Esophagus muscularis mucosa (tissue), 4 donors: ENCODE measurements at places on chromosomes 2 and 18. TPM values are rescaled to one million over a fixed set of nuclear protein-coding genes. Genes with fewer than 3 reads are reported as not detected.
A peak's percentile ranks its signal among the peaks of the same experiment; 100 is the strongest.

DNA sequence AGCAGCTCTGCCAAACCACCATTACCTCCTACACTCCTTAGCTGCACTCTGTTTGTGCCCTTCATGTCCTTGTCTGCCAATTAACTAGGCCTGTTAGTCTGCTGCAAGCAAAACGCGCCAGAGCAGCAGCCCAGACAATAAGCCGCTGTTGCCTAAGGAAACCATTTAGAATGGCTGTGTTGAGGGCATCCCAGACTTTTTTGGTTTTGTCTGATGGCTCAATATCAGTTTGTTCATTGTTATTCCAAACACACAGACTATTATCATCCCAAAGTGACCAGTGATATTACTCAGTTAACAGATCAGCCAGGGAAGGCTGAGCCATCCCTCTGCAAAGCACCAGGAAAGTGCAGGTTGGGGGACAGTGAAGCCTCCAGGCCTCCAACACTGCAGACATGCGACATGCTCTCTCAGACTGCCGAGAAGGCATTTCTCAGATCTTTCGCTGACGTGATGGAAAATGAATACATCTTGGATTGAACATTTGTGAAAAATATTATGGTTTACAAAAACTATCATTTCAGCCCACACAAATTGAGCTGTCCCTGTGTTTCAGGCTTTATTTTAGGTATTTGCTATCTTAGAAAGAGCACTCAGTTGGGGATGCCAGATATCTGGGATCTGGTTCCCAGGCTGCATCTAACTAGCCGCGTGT, 182.0 kb upstream of the HNRNPA3 start:
- no peak for DNase-seq

GRCh38 chr18:76265497-76266235, 229.4 kb downstream of the ZNF516 start:
- DNase-seq: no peak

GRCh38 chr2:158761621-158762020, 33.5 kb upstream of the DAPL1 start:
- DNase-seq: no peak

Gene AFF3
- total RNA-seq: 99.5 TPM

- DNase-seq: no peak
Measured at GRCh38 chr2:108929807-108930425, 59.1 kb downstream of the EDAR start.

DNA sequence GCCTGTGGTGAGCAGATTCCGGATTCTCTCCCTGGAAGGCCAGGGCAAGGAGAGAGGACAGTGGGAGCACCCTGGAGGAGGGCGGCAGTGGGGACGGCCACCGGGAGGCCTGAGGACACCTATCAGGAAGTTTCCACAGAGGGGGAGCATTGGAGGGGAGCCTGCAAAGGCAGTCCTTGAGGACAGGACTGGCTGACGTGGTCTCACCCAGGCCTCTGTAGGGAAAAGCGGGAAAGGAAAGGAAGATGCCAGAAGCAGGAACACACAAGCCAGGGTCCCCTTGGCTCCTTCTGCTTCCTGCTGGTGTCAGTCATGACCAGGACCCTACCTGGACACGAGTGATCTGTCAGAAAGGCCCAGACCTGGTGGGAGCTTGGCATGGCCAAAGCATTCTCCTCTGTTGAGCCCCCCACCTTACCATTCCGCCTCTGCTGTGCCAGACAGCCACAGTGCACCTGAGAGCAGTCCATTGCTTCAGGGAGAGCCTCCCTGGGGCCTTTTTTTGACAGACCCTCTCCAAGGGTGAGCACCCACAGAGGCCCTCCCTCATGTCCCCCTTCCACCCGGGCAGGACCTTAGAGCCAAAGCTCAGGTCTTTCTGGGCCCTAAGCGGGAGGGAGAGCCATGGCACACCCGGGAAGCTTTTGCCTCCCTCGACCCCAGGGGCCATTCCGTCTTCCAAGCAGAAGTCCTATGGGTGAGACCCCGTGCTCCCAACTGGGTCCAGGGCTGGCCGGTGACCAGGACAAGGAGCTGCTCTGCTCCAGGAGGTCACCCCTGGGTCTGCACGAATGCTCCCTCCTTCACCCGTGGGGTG, 333.1 kb downstream of the DYSF start:
- DNase-seq: no peak

DNA sequence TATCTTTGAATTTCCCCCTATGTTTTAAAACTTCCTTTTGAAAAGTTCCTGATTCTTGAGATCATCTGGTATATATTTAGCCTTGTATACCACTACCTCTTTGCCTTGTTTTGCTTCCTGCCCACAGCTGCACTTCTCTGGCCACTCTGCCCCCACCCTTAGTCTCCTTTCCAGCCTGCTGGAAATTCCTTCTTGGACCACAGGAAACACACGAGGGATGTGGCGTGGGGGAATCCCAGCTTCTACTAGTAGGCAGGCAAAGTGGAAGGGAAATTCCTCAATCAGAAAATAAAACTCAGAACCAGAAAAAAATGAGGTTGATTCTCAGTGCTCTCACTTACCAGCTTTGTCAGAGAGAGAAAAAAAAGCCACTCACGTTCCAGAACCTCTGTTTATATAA, 13.4 kb downstream of the IL18RAP start:
- peak; percentile 53 for DNase-seq

GRCh38 chr2:107336526-107336925, 450.6 kb upstream of the ST6GAL2 start:
- DNase-seq: no peak

DNA sequence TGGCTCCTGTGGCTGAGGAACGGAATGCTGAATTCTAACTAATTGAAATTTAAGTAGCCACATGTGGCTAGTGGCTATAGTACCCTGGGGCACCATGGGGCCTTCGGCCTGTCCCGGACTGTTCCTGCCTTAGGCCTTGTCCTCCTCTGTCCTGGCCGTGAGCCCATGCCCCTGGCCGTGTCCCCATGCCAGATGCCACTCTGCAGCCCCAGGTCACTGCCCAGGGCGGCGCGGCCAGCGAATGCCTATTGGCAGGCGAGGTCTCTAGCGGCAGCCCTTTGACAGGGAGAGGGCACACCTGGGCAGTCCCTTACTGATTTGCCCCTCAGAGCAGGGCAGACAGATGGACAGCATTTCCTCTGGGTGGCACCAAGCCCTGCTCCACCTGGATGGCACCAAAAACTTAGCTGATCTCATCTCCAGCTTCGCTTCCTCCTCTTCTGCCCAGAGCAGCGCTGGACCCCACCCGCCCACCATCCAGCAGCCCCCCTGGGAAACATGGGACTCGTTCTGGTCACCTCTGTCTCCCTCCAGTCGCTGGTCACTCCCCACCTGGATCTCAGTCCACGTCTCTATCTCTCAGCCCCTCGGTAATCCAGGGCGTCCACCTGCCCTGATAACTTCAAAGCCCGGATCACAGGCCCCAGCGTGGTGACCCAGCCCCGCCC, 1.1 kb upstream of the DGKD start:
- DNase-seq: no peak

DNA sequence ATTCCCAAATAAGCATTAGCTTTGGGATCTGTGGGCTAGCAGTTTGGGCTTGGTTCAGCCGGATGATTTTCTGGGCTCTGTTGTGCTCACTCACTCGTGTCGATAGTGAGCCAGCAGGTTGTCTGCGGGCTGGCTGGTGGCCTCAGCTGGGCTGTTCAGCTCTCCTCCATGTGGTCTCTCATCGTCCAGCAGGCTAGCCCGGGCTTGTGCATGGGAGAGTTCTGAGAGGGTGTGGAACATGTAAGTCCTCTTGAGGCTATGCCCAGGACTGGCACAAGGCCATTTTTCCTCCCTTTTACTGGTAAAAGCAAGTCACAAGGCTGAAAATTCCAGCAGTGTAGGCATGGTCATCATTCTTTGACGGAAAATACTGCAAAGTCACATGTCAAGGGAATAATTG, 38.5 kb downstream of the NTSR2 start:
- no peak for DNase-seq

GRCh38 chr2:222057347-222058073, 241.3 kb downstream of the PAX3 start:
- DNase-seq: no peak

DNA sequence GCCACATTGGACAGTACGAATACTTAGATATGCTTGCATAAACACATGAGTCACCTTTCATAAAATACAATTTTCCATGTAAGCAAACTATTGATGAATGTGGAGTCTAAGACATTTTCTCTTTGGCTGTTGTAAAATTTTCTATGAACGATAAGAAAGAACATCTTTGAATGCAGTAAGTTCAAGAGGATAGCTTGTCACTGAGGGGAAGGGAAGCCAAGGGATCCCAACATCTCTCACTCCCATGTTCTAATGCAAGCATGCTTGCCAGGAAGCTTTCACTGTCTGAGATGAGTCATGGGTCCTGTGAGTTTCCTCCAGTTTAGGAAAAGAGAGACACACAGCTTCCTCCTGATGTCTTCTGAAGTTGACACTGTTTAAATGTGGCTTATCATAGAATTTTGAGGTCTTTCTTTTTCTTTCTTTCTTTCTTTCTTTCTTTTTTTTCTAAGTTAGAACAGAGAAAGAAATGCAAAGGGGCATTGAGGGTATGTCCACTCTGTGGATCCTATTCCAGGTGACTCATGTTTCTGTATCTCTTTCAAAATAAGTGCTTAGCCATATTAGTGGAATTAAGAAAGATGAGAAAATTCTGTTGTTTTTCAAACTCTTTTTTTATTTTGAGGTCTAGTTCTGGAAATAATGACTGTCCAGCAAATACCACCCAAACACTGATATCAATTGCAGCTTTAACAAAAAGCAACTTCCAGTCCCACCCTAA, 146.6 kb downstream of the RDH14 start:
- no peak for DNase-seq

- no peak for DNase-seq
Measured at GRCh38 chr2:106708209-106708608, 177.8 kb downstream of the ST6GAL2 start.

DNA sequence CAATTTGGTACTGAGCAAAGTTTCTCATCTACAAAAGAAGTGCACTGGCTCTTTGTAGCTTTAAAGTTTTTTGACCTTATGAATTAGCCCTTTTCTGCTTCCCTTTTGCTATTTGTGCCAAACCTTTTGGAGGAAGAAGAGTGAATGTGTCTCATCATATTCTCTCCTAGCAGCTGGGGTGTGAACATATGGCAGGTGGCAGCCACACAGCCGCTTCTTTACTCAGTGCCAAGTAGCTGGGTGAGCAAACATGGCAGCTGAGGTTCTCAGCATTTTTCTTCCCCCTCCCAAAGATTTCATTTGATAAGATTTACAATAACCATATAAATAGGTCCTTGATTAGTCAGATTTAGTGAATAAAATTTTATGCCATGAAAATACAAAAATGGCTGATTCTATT, 46.7 kb upstream of the STK17B start:
- DNase-seq: no peak

GRCh38 chr18:30486856-30487255, 555.7 kb downstream of the DSC3 start:
- DNase-seq: no peak

DNA sequence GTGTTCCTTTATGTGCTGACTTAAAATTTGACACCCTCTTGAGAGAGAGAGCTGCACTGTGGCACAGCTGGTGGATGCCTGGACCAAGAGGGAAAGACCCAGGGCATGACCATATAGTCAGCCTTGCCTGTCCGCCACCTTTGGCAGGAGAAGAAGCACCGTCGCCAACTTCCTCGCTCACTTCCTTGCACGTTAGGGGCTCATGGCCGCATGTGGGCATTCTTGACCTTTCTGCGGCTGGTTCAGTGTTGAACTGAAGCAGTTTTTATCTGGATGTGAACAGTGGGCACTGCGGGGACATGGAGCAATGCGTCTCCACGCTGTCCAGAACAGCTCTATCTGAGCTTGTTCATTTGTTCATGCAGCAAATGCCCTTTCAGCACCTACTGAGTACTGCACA, 66.9 kb downstream of the TRAPPC12 start:
- DNase-seq: no peak

Gene SLC30A3
- not detected for total RNA-seq

Gene SF3B1
- 91.5 TPM for total RNA-seq

GRCh38 chr2:63983986-63984605, 35.1 kb downstream of the VPS54 start:
- no peak for DNase-seq

Gene SNX17
- 151 TPM for total RNA-seq

GRCh38 chr2:175728032-175728431, 274.0 kb downstream of the LNPK start:
- no peak for DNase-seq

GRCh38 chr2:101972621-101973434, 18.9 kb upstream of the IL1R2 start:
- DNase-seq: no peak

Gene CAPN13
- not detected for total RNA-seq

DNA sequence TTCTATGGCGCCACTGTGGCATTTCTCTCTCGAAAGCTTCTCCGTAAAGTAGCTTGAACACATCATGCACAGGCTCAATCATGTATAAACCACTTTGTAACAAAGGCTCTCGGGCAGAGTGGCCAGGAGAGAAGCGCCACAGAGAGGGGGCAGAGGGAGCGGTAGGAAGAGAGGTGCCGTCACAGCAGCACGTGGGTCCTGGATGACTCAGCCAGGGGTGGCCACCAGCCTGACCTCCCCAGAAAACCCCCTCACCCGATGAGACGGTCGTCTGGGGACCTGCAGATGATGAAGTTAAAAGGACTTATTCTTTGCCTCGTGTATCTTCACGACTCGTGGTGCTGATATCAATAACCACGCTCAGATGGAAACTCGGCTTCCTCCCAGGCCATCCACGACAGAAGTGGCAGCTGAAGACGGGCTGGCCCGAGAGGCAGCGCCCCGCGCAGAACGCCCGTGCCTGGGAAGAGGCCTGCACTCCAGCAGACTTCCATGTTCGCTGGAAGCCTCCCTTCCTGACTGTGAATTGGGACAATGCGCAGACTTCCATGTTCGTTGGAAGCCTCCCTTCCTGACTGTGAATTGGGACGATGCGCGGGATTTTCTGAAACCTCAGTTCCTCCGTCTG, 46.4 kb upstream of the MTCL1 start:
- no peak for DNase-seq

GRCh38 chr2:169727065-169727464, 6.6 kb upstream of the KLHL23 start:
- no peak for DNase-seq

DNA sequence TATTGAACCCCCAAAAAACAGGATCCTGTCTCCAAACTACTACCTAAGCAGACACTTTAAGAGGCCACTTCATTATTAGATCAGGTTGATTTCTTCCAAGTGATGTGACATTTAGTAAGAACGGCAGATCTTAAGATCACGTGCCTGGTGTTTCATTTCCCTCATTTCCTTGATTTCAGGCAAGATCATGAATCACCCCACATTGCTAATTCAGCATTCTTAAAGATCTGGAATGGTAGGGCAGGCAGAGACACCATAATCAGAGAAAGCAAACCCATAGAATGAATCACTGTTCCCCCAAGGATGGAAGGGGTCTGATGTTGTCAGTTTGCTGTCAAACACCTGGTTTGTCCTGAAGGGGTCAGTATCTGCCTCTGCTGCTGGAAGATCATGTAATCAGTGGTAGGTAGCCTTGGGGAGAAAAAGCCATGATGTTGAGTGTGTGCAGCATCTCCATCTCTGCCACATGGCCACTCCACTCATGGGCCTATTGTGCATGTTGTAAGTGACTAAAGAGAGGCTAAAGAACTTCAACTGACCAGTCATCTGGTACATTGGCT, 133.9 kb downstream of the ARHGAP15 start:
- no peak for DNase-seq

GRCh38 chr2:47303341-47304148, 99.4 kb upstream of the MSH2 start:
- no peak for DNase-seq

GRCh38 chr2:154259030-154259429, 387.3 kb downstream of the GALNT13 start:
- DNase-seq: no peak

GRCh38 chr2:69946351-69947324, 14.8 kb downstream of the ASPRV1 start:
- no peak for DNase-seq

Gene EML4
- total RNA-seq: 19.4 TPM
